ENCODE measurements at places on chromosomes 2 and 18.

GRCh38 chr18:73621091-73621490 lies 526.5 kb downstream of the FBXO15 start:
- DNase-seq, result no peak

GRCh38 chr18:48987821-48988220 lies 37.1 kb upstream of the SMAD7 start:
- no peak for DNase-seq

DNA sequence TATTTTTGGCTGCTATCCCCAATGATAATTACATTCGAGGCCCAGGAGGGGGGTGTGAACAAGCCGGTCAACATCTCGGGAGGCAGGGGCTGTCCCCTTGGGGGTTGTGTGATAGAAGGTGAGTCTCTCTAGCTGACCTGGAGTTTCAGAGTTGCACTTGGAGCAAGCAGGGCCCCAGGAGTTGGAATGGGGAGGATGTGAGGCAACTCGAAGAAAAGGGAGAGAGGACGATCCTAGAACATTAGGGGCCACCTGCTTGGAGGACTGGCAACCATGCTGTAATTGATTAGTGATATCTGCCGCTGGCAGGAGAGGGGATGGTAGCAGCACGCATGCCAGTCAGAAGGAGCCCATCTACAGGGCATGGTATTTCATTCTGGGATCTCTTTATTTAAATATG lies 122.6 kb downstream of the CTIF start:
- DNase-seq, result no peak

GRCh38 chr2:38141501-38141900 lies 65.5 kb upstream of the CYP1B1 start:
- no peak for DNase-seq

DNA sequence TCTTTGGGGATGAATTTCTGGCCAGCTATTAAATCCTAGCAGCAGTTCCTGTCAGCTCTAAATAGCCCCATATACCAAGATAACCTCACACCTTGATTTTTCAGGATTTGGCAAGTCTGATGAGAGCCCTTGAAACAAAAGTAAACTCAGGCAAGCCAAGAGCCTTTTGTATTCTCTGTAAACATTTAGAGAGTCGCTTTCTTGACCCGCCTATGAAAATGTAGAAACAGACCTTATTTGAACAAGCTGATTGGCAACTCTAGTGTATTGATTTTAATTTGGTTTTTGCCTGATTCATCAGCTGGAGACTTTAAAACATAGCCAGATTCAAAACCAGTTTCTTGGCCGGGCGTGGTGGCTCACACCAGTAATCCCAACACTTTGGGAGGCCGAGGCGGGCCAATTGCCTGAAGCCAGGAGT lies 43.4 kb downstream of the CABLES1 start:
- no peak for DNase-seq

DNA sequence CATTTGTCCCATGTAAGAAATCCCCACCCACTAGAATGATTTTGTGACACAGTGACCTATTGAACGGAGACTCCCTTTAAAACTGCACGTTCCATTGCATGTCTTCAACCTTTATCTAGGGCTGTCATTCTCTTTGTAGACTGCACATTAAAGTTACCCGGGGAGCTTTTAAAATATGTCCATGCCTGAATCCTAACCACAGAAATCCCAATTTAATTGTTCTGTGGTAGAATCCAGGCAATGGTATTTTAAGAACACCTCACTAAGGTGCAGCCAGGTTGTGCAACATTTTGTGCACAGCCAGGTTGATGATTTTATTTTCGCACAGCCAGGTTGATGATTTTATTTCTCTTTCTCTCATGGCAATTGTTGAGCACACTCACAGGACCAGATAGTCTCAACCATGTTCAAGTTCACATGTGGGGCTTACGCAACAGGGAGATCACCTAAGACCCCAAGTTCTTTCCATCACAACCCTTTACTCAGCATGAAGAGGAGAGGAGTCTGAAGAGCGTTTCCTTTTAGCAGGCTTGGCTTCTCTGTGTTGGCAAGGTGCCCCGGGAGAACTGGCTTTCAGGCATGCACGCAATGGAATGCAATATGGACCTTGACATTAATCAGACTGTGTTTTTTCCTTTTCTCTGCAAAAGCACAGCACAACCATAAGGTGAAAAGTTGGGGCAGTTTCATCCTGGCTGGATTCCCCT lies 467.3 kb upstream of the ETAA1 start:
- no peak for DNase-seq

GRCh38 chr2:9996321-9996720 lies 44.8 kb downstream of the GRHL1 start:
- no peak for DNase-seq

DNA sequence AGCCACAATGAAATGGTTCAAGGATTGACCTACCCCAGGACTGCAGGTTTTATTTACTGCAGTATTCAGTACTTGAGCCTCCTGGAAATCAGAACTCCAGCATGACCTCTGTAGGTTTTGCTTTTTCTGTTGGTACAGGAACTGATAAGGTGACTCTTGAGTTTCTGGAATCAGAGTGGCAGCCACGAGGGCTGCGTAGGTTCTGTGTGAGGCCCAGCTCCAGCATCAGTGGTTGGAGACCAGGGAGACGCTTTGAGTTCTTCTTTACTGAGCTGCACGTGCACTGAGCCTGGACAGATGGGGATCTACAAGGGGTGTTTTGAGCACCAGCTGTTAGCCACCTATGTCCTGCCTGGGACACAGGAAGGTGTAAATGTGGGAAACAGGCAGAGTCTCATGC lies 222.7 kb upstream of the EPAS1 start:
- DNase-seq, result no peak

DNA sequence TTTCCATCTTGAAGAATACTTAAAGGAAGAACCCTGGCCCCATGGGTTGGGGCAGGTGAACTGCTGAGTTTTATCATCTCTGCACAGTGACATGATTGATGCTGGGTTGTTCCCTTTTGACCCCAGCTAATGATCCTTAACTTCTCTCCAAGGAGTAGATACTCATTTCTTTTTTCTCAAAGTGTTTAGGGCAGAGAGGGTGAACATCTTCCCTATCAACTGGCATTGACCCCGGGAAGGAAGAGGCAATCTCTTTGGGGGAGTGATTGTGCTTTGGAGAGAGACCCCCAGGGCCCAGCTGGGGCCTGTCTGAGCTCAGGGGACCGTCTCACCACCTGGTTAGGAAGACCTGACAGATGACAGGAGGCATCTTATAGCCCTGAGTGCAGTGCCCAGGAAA lies 190.6 kb downstream of the FHOD3 start:
- DNase-seq, result no peak

DNA sequence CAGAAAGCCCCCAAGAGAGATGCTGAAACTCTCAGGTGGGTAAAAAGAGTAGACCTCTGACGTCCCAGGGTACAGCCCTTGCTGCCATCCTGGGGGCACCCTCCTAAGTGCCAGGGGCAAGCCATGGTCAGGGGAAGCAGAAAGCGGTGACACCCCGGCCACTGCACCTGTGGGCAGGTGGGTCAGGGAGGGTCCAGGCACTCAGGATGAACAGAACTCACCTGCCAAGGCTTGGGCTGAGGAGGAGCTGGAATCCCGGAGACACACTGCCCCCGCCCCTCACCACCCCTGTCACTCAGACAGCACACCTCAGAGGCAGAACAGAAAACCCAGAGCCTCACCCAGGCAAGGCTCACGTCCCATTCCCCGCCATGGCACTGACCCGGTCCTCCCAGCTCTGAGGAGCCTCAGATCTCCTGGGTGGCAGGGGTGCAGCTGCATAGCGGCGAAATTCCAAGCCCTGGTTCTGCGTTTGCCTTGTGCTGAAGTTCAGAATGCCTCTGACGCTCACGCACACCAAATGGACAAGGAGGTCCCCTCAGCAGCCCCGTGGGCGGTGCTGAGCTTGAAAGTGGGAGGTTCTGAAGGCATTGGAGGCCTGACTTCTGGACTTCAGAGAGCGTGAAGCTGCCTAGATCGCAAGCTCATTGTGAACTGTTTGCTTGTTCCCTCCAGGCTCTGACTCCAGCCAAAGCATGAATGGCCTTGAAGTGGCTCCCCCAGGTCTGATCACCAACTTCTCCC lies 4.3 kb downstream of the GPR17 start:
- DNase-seq, result no peak

DNA sequence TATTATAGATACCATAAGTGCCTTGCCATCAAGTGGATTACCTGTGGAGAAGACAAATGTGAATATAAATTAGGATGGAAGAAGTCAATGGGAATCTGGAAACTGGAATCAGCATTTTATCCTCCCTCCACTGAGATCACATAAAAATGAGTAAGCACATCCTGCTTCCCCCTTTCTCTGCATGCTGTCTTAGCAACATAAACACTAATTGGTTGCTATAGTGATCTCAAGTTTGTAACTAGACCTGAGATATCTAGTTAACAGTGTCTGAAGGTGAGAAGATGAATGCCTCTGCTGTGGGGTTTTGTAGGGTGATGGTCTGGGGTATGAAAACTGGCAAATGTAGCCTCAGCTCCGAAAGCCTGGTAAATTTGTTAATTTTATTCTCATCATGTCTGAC lies 1357.5 kb upstream of the CELF4 start:
- no peak for DNase-seq

- no peak for DNase-seq
Observed at GRCh38 chr2:163736433-163737189, 803 bp upstream of the FIGN start.

DNA sequence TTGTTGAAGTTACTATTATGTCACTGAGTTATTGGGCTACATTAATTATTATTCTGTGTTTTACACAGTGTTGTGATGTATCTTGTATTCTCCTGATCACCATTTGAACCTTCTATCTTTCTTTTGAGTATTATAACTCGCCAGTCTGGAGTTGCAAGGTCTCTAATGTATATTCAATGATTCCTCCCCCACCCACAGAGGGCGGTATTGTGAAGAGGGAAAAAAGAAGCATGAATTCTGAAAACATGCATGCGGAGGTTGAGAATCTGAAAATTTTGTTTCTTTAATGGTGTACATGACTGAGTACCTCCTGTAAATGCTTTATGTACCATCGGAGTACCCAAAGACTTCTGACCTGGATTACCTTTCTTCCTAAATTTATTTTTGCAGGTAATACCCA lies 266.6 kb downstream of the NR4A2 start:
- no peak for DNase-seq

- no peak for DNase-seq
Observed at GRCh38 chr2:240458900-240459391, 23.5 kb downstream of the GPC1 start.

DNA sequence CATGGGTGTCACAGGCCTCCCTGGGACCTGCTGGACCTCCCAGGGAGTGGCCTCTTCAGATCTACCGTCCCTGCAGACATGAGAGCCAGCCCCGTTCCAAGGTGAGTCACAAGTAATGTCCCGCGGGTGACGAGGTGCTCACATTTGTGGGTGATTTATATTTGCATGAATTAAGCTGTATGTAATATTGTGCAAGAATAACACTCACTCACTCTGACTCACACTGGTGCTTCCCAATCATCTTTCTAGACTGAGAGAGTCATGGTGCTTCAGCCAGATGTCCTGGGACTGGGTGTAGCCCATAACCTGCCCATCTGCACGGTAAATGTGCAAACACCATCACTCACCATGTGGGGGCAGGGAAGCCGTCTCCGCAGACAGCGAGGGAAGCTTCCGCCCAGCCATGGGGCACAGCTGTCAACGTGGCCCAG lies 347.5 kb upstream of the SALL3 start:
- DNase-seq, result no peak

DNA sequence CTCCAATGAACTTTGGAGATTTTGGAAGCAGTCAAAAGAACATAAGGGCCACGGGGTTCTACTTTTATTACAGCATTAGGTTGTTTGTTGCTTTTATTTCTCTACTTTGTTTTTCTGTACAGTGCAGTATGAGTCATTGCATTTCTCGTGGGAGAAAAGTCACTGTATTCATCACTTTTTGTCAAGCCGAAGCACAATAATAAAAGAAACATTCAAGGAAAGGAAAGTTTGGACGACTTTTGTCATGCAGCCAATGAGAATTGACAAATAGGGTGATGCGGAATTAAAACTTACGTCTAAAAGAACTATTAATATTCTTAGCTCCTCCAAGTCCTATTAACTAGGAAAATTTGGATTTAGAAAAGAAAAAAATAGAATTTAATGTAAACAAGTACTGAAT lies 209.9 kb downstream of the TMEM182 start:
- no peak for DNase-seq

DNA sequence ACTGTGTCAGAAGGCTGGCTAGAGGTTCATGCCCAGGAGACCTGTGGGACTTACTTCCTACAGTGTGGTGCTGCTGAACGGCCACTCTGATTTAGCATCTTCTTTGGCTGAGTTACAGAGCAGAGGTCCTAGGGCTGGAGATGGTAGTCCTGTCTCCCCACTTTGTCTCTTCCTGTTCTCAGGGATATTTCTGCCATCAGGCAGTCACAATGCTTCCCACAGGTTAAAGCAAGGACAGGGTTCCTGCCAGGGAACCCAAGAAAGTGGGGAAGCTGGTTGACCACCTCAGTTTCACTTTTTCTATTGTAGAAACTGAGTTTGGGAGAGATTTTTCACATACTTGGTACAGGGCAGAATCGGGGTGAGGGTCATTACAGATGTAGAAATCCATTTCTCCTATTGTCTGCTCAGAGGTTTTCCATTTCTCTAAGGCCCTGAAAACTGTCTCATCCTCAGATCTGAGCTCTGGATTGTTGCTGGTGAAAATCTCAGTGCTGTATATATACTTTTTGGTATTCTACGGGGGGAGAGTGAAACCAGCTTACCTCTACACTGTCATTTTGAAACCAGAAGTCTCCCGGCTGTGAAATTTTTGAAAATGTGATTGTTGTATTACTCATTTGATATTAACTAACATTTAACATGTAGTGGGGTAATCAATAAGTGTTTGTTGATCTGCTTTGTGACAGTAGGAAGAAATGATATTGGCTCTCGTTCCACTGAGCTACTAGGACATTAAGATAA lies 37.0 kb upstream of the MEP1B start:
- no peak for DNase-seq

GRCh38 chr2:17373741-17374140 lies 144.5 kb downstream of the RAD51AP2 start:
- DNase-seq, result no peak

DNA sequence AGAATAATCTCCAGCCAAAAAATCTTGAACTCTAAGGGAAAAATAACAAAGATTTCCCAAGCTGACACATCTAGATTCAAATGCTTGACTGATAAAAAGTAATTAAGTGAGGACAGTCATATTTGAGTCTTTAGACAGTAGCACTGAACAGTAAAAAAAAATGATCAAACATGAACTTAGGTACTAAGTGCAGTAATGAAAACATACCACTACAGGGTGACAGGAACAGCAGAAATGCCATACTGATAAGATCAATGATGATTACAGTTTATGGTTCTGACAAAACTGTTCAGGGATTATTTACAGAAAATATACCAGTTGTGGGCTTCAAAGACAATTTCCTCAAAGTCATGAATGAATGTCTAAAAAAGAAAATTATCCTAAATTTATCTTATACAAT lies 80.3 kb downstream of the OSBPL1A start:
- no peak for DNase-seq

GRCh38 chr2:217954469-217954868 lies 48.3 kb downstream of the TNS1 start:
- no peak for DNase-seq

GRCh38 chr2:66445925-66446871 lies 11.3 kb downstream of the MEIS1 start:
- no peak for DNase-seq

Data from stimulated activated CD4-positive, alpha-beta T cell treated with anti-CD3 and anti-CD28 coated beads, Interleukin-15, amount 100 ng/mL, for 1 hour (primary cell).